ENCODE measurements at places on chromosomes 12 and 14.

DNA sequence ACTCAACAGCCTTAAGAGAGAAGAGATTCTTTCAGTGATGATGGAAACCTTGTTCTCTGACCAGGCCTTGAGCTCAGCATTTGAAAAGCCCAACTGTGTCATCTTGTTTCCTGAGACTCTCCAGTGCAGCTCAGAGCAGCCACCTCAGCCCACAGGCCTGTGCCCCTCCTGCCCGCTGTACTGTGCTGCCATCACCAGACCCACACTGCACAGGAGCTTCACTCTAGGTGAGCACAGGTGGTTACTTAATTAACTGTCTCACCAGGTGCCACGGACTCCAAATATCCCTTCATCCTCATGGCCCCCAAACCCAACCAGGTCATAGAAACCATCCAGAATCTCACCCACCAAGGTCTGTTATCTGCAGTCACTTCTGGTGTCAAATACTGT lies 51.3 kb downstream of the JAG2 start:
- no peak for DNase-seq

DNA sequence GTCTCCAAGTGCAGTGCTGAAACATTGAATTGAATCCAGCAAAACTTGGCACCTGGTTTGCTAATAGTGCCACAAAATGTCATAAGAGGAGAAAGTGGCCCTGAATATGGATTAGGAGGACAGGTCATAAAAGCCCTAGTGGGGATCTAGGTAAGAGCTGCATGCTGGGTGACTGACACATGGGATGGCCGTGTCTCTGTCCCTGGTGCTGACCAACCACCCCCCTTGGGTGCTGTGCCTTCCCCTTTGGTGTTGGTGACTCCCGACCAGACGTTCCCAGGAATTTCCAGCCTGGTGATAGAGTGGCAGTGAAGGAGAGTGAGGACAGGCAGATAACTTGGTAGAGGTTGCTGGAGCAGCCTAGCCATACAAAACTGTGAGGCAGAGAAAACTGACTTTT lies 142.8 kb downstream of the VRK1 start:
- DNase-seq = peak; percentile 20

- no peak for DNase-seq
Observed at GRCh38 chr14:70905301-70905700, 2.0 kb upstream of the PCNX1 start.

DNA sequence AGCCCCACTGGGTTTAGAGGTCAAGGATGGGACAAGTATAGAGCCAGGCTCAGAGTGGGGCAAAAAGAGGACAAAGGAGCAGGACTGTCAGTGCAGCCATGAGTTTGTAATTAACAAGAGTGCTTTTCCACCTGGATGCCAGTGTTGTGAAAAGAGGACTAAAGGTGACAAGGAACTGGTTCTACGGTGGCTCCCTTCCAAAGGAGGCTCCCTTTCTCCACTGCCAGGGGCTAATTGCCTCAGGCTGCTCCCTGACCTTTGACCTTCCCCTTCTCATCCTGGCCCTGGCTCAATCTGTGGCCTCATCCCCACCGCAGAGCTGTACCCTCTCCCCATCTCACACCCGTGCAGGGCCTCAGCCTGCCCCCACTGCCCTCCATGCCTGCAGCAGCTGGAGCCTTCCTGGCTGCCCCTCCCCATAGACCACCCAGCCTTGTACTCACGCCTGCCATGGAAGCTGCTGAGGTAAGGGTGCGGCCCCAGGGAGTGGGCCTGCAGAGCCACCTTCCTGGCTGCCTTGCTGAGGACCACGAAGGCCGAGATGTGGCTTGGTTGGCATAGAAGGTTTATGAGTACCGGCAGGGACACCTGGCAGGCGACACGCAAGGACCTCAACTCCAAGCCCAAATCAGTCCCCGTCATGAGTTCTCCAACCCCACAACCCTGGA lies 24.8 kb upstream of the FKBP4 start:
- no peak for DNase-seq

DNA sequence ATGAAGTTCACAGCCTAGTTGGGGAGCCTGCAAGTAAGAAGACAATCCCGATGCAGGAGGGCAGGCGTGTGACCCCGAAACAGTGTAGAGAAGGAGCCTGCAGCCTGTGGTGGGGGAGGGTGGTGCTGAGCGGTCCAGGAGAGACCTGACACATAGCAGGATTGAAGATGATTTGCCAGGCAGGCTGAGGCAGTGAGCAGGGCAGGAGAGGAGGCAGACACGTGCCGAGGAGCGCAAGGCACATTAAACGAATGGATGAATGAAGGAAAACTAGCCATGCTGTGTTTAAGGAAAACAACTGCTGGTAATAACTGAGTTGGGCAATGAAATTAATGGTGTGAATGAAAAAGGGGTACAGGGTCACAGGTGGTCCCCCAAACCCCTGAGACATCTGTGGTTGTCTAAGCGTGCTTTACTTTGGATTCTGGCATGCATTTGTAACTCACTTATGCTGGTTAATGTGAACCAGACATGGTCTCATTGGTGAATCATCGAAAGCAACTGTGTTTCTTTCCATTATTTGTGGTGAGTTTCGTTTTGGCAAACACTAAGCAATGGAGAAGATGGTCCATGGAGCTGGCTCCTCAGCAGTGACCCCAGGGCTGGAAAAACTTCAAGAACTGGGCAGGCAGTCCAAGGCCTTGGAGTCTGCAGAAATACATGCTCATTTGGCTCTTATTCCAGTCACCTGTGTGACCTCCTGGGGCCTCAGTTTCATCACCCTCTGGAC lies 96.9 kb upstream of the EVL start:
- DNase-seq = no peak

DNA sequence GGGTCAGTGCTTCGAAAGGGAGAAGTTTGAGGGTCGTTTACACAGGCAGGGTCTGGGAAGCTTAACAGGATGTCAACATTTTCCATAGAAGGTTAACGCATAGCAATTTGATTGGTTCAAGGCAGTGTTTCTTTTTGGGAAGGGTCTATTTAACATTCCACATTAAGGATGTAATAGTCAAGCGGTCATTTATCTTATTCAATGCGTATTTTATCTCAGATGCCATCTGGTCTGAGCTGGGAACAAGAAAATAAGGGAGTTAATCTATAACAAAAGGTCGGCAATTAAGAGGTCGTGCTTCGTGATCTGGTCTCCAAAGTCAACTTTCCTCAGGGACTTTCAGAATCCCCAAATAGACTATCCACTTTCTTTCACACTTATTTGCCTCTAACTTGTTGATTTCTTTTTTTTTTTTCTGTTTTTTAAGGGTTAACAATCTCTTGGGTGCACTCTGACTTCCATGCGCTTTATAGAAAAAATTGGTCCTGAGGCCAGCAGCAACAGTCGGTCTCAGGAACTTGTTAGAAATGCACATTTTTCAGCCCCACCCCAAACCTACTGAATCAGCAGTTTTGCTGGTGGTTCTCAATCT lies 550 bp upstream of the RESF1 start:
- DNase-seq = no peak

- DNase-seq = no peak
Observed at GRCh38 chr12:39122562-39123204, 217.3 kb upstream of the CPNE8 start.

- no peak for DNase-seq
Observed at GRCh38 chr12:45743247-45743646, 13.7 kb downstream of the ARID2 start.

GRCh38 chr12:46553266-46553665 lies 180.7 kb upstream of the SLC38A2 start:
- DNase-seq = no peak

DNA sequence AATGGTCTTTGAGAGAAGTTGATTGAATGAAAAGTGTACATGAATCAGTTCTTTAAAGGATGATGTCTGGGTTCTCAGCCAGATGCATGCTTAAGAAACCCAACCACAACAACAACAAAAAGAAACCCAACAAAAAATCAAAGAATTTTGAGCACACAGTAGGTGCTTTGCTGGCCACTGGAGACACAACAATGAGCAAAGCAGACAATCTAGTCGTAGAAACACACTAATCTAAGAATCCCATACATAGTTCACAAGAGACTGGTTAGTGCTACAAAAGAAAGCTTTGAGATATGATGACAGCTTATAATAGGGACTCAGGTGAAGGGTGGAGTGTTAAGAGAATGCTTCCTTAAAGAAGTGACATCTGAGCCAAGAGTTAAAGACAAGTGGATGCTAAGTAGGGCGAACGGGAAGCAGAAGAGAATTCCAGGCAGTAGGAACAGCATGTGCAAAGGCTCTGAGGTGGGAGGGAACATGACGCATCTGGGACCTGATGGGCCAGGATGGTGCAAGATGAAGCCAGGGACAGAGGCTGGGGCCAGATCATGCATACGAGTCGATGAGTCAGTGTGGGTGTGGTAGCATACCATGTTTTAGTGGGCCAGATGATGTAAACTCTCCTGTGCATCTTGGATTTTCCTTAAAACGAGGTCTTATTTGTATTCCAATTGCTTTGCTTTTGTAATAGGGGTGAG lies 4.6 kb upstream of the HIP1R start:
- no peak for DNase-seq

- no peak for DNase-seq
Observed at GRCh38 chr14:70714055-70714550, 72.4 kb downstream of the TTC9 start.

- DNase-seq = no peak
Observed at GRCh38 chr12:123468786-123469185, 10.8 kb downstream of the SNRNP35 start.

DNA sequence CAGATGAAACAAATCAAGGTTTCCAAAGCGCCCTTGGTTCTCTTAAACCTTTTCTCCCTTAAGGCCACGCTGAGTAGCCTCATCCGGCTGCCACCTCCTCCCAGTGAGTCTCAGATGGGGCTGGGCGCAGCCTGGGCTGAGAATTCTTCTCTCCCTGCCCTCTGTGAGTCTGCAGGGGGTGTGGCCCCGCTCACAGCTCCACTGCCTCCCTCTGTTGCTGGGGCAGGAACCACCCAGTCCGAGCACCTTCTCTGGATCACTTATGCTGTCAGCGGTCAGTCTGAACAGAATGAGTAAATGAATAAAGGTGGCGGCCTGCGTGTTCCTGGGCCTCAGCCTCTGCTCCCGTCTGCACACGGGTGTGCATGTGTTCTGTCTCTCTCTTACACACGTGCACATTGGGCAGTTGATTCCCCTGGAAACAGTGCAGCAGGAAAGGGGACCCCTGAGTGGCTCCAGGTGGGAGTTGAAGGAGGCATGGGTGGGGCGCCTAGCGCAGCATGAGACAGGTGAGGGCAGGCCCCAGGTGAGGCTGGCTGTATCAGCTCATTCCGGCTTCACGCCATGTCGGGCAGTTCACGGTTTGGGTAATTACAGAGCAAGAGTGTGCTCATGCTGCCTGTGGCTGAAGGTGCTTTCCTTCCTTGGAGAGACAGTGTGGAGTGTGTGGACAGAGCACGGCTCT lies 4.3 kb downstream of the PAPLN start:
- DNase-seq = no peak

- DNase-seq = no peak
Observed at GRCh38 chr14:75486318-75486717, 36.0 kb upstream of the BATF start.

DNA sequence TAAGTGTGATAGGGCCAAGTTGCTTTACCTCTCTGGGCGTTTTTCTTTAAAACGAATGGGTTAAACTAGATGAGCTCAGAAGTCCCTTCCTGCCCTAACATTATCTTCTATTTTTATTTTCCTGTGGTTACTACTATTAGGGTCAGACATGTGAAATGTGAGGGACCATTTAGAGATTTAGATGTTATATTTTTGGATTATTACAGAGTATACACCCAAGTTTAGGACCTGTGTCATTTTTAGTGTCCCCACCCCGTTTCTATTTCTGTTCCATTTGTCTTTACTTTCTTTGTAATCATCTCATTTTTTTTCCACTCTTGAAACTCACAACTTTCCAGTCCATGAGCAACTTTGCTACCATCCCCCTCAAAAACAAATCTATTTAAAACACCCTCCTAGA lies 56.3 kb downstream of the SLC4A8 start:
- DNase-seq = no peak

DNA sequence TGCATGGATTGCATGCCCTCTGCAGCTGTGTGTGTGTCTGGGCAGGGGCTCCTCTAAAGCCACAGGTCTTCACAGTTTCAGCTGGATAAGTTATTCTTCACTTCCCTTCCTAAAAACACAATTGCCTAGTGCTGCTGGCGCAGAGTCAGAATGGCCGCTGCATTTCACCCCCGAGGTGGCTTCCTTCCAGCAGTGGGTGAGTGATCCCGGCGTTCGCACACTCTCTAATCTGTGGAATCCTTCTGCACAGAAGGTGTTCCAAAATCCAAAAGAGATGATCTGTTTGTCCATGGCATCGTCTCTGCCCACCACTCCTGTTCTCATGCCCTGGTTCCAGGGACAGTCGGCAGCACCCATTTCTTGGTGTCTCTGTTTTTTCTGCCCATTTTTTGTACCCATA lies 340.7 kb downstream of the DPF3 start:
- no peak for DNase-seq

DNA sequence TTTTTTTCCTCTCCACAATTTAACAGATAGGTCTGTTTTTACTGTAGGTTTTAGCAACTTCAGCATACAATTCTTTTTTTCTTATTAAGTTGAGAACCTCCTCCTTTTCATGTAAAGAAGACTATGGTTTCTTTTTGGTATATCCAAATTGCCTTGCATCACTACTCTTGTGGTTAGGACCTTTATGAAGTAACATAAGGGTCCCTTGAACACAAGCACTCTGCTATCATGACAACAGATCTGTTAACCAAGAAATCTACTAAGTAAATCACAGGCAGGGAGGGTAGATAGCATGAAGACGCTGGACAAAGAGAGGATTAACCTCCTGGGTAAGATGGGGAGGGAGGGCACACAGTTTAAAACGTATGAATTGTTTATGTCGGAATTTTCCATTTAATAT lies 380.6 kb downstream of the CCDC91 start:
- DNase-seq = no peak

DNA sequence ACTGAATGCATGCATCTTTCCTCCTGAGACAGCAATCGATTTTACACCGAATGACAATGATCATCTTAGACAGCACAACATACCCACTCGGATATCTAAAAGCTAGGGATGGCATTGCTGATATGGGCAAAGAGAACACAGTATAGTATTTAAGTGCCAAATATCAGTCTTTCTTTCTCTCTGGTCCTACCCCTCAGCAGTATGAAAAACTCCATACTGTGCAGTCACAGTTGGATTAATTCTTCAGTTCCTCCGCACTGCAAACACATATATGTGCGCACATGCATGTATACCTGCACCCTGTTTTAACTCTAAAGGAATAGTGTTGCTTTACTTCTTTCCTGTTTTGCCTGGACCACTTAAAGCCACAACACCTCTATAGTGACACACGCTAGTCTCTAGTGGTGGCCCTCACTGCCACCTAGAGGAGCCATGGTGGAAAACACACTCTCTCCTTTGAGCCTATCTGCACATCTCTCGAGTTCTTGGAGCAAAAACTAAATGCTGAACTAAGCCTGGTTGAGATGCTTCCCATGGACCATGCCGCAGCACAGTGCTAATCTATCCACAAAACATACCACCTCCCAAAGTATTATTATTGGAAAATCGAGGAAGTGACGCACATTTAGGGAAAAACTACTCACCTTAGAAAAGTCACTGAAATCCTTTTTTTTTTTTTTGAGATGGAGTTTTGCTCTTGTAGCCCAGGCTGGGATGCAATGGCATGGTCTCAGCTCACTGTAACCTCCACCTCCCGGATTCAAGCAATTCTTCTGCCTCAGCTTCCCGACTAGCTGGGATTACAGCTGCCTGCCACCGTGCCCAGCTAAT lies 11.9 kb downstream of the TMEM52B start:
- peak; percentile 59 for DNase-seq

GRCh38 chr12:112684742-112685141 lies 106.8 kb upstream of the RPH3A start:
- no peak for DNase-seq

- DNase-seq = peak; percentile 22
Observed at GRCh38 chr14:90398315-90398839, 1.5 kb downstream of the CALM1 start.
